ENCODE measurements at places on chromosomes 3 and 15.

GRCh38 chr3:177150218-177150916 lies 46.9 kb downstream of the TBL1XR1 start:
- no peak for DNase-seq

DNA sequence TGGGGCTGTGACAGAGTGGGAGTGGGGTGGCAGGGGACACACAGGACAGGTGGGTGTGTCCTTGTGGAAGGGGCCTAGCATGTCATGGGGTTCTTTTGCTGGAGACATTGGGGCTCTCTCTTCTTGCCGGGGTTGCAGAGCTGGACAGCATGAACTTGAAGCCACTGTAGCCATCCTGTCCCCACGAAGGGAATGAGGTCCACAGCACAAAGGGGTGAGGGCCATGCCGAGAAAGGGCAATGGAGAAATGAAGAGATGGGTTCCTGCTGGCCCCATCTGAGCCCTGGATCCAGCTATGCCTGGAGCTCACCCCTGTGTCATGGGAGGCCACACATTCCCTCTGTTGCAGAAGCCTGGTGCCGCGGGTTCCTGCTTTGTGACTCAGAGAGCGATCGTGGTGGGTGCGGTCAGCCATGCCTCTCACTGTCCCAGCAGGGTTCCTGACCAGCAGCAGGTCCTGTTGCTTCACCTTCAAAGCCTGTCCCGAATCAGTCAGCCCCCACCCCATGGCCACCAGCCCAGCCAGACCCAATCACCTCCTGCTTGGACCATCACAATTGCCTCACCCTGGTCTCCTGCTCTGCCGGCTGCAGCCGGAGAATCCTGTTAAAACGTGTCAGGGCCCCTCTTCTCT lies 50.0 kb downstream of the DNAJB8 start:
- DNase-seq = no peak

- no peak for DNase-seq
Measured at GRCh38 chr3:123110282-123110975, 43.6 kb downstream of the PDIA5 start.

DNA sequence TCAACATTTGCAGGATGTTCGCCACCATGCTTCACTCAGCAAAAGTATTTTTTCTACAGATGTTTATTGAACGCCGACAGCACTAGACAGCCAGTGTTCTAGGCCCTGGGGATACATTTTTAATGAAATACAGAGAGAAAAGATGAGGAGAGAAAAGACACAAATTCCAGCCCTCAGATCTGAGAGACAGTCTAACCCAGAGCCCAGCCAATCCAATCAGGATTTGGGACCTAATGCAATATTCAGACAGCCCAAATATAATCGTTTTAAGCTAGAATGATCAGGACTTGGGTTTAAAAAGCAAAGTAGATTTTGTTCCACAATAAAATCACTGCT lies 174.8 kb downstream of the SLCO3A1 start:
- DNase-seq = no peak

- no peak for DNase-seq
Measured at GRCh38 chr3:187041362-187042307, 97.7 kb downstream of the RPL39L start.

- no peak for DNase-seq
Measured at GRCh38 chr3:56980798-56981390, 79.6 kb upstream of the SPATA12 start.

- no peak for DNase-seq
Measured at GRCh38 chr3:1969281-1969680, 129.4 kb upstream of the CNTN4 start.

GRCh38 chr15:55989383-55989782 lies 4.0 kb downstream of the NEDD4 start:
- no peak for DNase-seq

- no peak for DNase-seq
Measured at GRCh38 chr15:88705769-88706165, 67.0 kb downstream of the ISG20 start.

DNA sequence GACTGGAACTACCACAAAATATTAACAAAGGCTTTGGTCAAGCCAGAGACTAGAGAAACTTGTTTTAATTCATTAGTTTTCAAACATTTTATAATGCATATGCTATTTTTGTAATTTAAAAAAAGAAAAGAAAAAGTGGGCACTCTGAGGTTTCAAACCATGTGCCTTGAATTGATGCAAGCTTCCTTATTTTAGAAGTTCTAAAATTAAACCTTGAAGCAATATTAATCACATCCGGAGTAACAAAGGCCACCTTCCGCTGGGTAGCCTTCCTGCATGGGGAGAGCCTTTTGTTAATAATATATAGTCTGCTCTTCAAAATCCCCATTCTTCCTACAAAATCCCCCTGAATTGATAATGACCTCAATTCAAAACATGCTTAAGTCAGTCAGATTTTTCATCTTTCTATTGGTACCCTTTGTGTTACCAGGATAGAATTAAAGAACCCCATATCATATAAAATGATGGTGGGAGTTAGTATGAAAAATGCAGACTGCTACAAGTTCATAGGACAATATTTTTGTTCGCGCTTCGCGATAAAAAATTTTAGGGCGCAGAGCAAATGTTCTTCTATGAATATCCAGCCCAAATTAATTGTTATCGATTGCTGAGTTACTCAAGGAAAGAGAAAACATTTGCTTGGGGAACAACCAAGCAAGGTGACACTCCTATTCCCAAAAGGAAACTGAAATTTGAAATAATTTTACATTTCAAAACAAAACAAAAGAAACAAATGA lies 30.6 kb downstream of the LDHAL6B start:
- no peak for DNase-seq

- no peak for DNase-seq
Measured at GRCh38 chr3:182469086-182469485, 324.2 kb upstream of the ATP11B start.

DNA sequence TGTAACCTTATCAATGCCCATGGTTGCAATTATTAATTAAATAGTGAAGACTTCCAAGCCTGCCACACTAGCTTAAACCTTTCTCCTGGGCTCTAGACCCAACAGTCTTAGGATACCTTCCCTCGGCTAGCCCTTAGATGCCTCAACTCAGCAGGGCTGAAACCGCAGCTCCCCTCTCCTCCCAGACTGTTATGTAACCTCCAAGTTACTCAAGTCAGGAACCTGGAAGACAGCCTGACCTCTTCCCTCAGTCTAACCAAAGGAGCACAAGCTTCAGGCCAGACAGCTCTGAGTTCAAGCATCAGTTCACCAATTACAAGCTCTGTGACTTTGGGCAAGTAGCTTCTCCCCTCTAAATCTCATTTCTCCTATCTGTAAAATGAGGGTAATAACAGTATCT lies 70.5 kb upstream of the HACD2 start:
- no peak for DNase-seq

GRCh38 chr3:99163314-99163713 lies 261.8 kb upstream of the DCBLD2 start:
- DNase-seq = no peak

GRCh38 chr3:136192831-136193230 lies 3.3 kb downstream of the MSL2 start:
- DNase-seq = no peak

Measured in NCI-H1436 (cell line).